ENCODE measurements at places on chromosomes 2 and 18.

GRCh38 chr2:240133401-240133800 is 2.7 kb downstream of the COPS9 start:
- no peaks in the 10 kb centered on the region for H3K27me3 ChIP-seq
- no peak overlapping the region for H3K4me3 ChIP-seq
- H3K4me1 ChIP-seq, result peaks cover 5% of the 10 kb centered on the region
- no peak overlapping the region for H3K27ac ChIP-seq
- no peak for DNase-seq

DNA sequence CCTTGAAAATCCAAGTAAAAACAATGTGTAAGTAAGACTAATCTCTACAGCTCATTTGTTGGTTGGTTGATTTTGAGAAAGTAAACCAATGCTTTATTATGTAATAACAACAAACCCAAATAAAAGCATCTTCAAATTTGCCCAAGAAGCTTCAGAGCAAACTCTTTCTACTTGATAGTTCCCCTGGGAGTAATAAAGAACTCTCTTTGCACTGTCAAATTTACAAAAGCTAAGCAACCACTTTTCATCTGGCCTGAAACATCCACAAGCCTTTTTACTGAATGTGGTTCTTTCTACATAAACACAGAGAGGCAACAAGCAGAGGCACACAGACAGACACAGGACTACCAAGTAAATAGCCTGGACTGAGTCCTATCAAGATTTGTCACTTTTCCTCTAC is 28.8 kb upstream of the CACNB4 start:
- no peaks in the 10 kb centered on the region for H3K27me3 ChIP-seq
- DNase-seq, result no peak
- H3K4me3 ChIP-seq, result no peak overlapping the region
- H3K36me3 ChIP-seq, result peaks cover 2% of the 10 kb centered on the region
- no peaks in the 10 kb centered on the region for H3K4me1 ChIP-seq
- H3K27ac ChIP-seq, result no peak overlapping the region

GRCh38 chr2:129480790-129481189 is 498.7 kb upstream of the RAB6C start:
- DNase-seq, result no peak
- H3K4me1 ChIP-seq, result peaks cover 3% of the 10 kb centered on the region
- H3K27me3 ChIP-seq, result no peaks in the 10 kb centered on the region
- no peak overlapping the region for H3K27ac ChIP-seq

GRCh38 chr2:161481619-161482018 is 65.5 kb downstream of the TBR1 start:
- no peaks in the 10 kb centered on the region for H3K4me1 ChIP-seq
- DNase-seq, result no peak
- no peaks in the 10 kb centered on the region for H3K27me3 ChIP-seq
- no peaks in the 10 kb centered on the region for H3K36me3 ChIP-seq
- H3K4me3 ChIP-seq, result no peak overlapping the region
- no peak overlapping the region for H3K27ac ChIP-seq

- peak; percentile 98 for DNase-seq
- no peaks in the 10 kb centered on the region for H3K27me3 ChIP-seq
- H3K4me3 ChIP-seq, result no peak overlapping the region
- H3K27ac ChIP-seq, result no peak overlapping the region
Observed at GRCh38 chr2:49129034-49129433, 25.3 kb downstream of the FSHR start.

- no peaks in the 10 kb centered on the region for H3K36me3 ChIP-seq
- H3K4me1 ChIP-seq, result no peaks in the 10 kb centered on the region
- H3K4me3 ChIP-seq, result no peak overlapping the region
- H3K27me3 ChIP-seq, result no peaks in the 10 kb centered on the region
Observed at GRCh38 chr18:50590593-50590992, 30.7 kb downstream of the MAPK4 start.

DNA sequence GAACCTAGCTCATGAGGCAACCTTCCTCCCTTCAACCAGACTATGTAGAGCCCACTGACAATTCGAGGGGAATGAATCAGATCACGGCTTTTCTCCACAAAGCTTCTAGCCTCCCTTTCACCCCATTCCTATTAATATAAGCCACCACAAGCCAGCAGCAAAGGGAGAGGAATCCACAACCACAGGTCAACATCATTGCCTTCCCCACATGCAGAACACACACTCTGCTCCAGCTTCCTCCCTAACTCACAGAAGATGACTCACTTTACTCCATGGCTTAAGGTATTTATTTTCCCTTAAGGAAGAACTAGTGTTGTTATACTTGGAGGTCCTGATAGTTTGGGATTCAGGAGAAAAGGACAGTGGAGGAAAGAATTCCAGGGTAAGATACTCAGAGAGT is 272.2 kb downstream of the C1D start:
- no peak overlapping the region for H3K4me3 ChIP-seq
- no peak overlapping the region for H3K27ac ChIP-seq
- H3K4me1 ChIP-seq, result no peaks in the 10 kb centered on the region
- no peak for DNase-seq
- H3K27me3 ChIP-seq, result no peaks in the 10 kb centered on the region

GRCh38 chr2:27121906-27122305 is 1.7 kb upstream of the ABHD1 start:
- no peak overlapping the region for H3K4me3 ChIP-seq
- H3K27ac ChIP-seq, result no peak overlapping the region
- no peak for DNase-seq
- H3K36me3 ChIP-seq, result no peaks in the 10 kb centered on the region
- H3K4me1 ChIP-seq, result peaks cover 2% of the 10 kb centered on the region

DNA sequence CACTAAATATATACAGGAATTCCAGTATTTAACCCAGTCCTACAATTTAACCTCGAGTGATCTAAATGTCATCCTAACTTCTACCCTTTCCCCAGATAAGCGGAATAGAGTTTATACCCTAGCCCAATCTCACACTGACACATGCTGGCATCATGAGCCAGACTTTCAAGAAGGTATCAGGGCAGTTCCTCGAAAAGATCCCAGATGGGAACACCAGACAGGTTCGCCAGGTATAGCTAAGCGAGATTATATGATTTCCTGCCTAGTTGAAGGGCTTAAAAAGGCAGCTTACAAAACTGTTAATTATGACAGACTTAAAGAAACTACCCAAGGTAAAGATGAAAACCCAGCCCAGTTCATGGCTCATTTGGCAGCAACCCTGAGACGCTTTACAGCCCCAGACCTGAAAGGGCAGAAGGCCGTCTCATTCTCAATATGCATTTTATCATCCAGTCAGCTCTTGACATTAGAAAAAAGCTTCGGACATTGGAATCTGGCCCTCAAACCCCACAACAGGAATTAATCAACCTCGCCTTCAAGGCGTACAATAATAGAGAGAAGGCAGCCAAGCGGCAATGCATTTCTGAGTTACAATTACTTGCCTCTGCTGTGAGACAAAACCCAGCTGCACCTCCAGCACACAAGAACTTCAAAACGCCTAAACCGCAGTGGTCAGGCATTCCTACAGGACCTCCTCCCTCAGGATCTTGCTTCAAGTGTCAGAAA is 668.2 kb upstream of the PKDCC start:
- no peak for DNase-seq
- no peaks in the 10 kb centered on the region for H3K27me3 ChIP-seq
- H3K4me3 ChIP-seq, result no peak overlapping the region
- no peaks in the 10 kb centered on the region for H3K4me1 ChIP-seq

DNA sequence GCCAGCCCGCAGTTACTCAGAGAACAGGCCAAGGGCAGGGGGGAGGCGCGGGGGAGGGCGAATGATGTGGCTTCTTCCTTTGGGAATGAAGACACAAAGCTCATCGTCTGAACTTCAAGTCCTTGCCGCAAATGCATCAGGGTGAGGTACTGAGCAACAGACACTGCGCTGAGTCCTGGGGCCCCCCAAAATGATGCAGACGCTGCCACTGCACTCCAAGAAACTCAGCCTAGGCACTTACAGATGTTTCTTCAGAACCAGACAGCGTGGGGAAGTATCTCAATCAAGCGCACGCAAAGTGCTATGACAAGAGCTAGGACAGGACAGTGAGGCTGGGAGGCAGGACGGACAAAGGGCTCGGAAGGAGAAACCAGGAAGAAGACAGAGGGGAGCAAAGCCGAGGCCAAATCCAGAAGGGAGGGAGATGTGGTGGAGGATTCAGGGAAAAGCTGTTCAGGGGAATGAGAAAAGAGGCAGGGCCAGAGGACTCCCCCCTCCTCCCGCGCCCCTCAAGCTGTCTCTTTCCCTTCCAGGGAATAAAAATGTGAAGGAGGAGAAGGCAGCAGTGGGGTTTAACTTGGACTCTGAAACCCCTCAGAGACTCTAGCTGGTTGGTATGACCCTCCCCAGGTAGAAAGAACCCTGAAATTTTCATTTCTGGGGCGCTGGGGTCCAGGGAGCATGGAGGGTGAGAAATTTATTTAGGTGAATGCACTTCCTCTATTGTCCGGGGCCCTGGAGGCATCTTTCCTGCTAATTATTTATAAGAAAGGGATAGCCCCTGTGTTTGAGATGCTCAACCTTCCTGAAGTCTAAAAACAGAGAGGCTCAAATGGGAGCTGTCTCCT is 34.9 kb downstream of the CIB4 start:
- no peaks in the 10 kb centered on the region for H3K36me3 ChIP-seq
- DNase-seq, result peak; percentile 30
- no peak overlapping the region for H3K4me3 ChIP-seq
- no peaks in the 10 kb centered on the region for H3K27me3 ChIP-seq

- peak overlapping the region; percentile 93 for H3K27ac ChIP-seq
- peaks cover 29% of the 10 kb centered on the region for H3K4me1 ChIP-seq
- peak; percentile 100 for DNase-seq
Observed at GRCh38 chr2:237614151-237614720, 13.2 kb upstream of the LRRFIP1 start.

DNA sequence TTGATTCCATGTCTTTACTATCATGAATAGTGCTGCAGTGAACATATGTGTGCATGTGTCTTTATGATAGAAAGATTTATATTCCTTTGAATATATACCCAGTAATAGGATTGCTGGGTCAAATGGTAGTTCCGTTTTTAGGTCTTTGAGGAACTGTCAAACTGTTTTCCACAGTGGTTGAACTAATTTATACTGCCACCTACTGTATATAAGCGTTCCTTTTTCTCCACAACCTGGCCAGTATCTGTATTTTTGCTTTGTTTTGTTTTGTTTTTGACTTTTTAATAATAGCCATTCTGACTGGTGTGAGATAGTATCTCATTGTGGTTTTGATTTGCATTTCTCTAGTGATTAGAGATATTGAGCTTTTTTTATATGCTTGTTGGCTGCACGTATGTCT is 641.6 kb downstream of the SUCLG1 start:
- H3K4me1 ChIP-seq, result no peaks in the 10 kb centered on the region
- DNase-seq, result peak; percentile 32
- no peaks in the 10 kb centered on the region for H3K27me3 ChIP-seq
- no peak overlapping the region for H3K27ac ChIP-seq

- no peak for DNase-seq
- H3K4me3 ChIP-seq, result no peak overlapping the region
- no peaks in the 10 kb centered on the region for H3K4me1 ChIP-seq
- H3K36me3 ChIP-seq, result no peaks in the 10 kb centered on the region
- H3K27ac ChIP-seq, result no peak overlapping the region
- no peaks in the 10 kb centered on the region for H3K27me3 ChIP-seq
Observed at GRCh38 chr2:212173331-212173730, 365.3 kb downstream of the ERBB4 start.

GRCh38 chr2:99140860-99141109 is 722 bp upstream of the C2orf15 start:
- no peaks in the 10 kb centered on the region for H3K27me3 ChIP-seq
- H3K36me3 ChIP-seq, result no peaks in the 10 kb centered on the region
- H3K27ac ChIP-seq, result peak overlapping the region; percentile 45
- H3K4me3 ChIP-seq, result peak overlapping the region; percentile 70

DNA sequence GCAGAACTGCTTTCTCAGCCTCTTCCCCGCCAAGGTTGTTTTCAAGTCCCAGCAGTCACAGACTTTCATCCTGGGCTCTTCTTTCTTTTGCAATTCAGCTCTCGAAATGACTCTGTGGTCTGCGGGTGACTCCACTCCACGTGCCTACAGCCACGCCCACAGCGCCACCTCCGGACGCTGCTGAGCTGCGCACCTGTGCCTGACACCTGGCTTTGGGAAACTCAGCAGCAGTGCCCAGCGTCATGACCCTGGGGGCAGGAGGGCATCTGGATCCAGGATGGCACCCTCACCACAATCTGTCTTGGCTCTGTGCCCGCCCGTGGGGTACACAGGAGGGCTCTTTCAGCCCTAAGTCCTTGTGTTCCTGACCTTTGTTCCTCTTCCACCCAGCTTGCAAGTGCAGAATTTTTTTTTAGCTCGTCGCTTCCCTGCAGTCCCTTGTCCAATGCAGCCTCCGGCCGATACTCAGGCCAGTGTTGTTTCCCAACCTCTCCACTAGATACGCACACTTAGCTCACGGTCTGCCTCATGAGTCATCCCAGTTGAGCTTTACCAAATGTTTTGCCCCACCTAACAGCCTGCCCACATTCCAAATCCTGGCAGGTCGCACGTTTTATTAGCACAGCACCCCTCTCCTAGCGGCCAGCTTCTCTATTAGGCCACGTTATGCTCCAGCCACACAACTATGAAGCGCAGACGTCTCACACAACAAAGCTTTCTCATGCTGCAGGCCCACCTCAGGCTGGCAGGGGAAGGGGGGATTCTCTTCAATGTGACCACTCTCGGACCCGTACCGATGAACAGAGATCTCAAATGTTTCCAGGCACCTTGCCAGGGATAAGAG is 6.5 kb upstream of the CAPN10 start:
- no peak overlapping the region for H3K27ac ChIP-seq
- no peak overlapping the region for H3K4me3 ChIP-seq
- H3K36me3 ChIP-seq, result no peaks in the 10 kb centered on the region
- H3K27me3 ChIP-seq, result no peaks in the 10 kb centered on the region
- DNase-seq, result no peak

GRCh38 chr2:197452754-197453122 is 614 bp upstream of the COQ10B start:
- no peak for DNase-seq
- H3K27ac ChIP-seq, result no peak overlapping the region
- no peaks in the 10 kb centered on the region for H3K36me3 ChIP-seq
- H3K4me1 ChIP-seq, result peaks cover 2% of the 10 kb centered on the region
- H3K4me3 ChIP-seq, result peak overlapping the region; percentile 66

GRCh38 chr2:43754180-43754579 is 19.7 kb upstream of the DYNC2LI1 start:
- no peaks in the 10 kb centered on the region for H3K4me1 ChIP-seq
- H3K36me3 ChIP-seq, result no peaks in the 10 kb centered on the region
- H3K4me3 ChIP-seq, result no peak overlapping the region
- H3K27ac ChIP-seq, result no peak overlapping the region

GRCh38 chr2:178933493-178933892 is 116.4 kb downstream of the CCDC141 start:
- no peaks in the 10 kb centered on the region for H3K4me1 ChIP-seq
- H3K27me3 ChIP-seq, result no peaks in the 10 kb centered on the region
- H3K4me3 ChIP-seq, result no peak overlapping the region
- no peak for DNase-seq
- H3K27ac ChIP-seq, result no peak overlapping the region
- H3K36me3 ChIP-seq, result no peaks in the 10 kb centered on the region

GRCh38 chr18:63378919-63379638 is 12.1 kb upstream of the KDSR start:
- no peak overlapping the region for H3K27ac ChIP-seq
- H3K4me3 ChIP-seq, result no peak overlapping the region
- H3K27me3 ChIP-seq, result no peaks in the 10 kb centered on the region

- DNase-seq, result no peak
- H3K27me3 ChIP-seq, result no peaks in the 10 kb centered on the region
- no peaks in the 10 kb centered on the region for H3K36me3 ChIP-seq
- H3K27ac ChIP-seq, result no peak overlapping the region
- no peak overlapping the region for H3K4me3 ChIP-seq
- no peaks in the 10 kb centered on the region for H3K4me1 ChIP-seq
Observed at GRCh38 chr18:59950215-59950944, 50.6 kb downstream of the PMAIP1 start.

GRCh38 chr18:49238433-49239042 is 221.9 kb downstream of the DYM start:
- no peaks in the 10 kb centered on the region for H3K36me3 ChIP-seq
- H3K4me1 ChIP-seq, result no peaks in the 10 kb centered on the region
- H3K27me3 ChIP-seq, result no peaks in the 10 kb centered on the region
- H3K4me3 ChIP-seq, result no peak overlapping the region
- no peak overlapping the region for H3K27ac ChIP-seq
